M059J (cell line): ENCODE measurements at places on chromosomes 3 and 15. TPM values are rescaled to one million over a fixed set of nuclear protein-coding genes. Genes with fewer than 3 reads are reported as not detected.

Gene EFCC1
- total RNA-seq, result not detected in 2 replicates

Gene HRG
- not detected in 2 replicates for total RNA-seq

DNA sequence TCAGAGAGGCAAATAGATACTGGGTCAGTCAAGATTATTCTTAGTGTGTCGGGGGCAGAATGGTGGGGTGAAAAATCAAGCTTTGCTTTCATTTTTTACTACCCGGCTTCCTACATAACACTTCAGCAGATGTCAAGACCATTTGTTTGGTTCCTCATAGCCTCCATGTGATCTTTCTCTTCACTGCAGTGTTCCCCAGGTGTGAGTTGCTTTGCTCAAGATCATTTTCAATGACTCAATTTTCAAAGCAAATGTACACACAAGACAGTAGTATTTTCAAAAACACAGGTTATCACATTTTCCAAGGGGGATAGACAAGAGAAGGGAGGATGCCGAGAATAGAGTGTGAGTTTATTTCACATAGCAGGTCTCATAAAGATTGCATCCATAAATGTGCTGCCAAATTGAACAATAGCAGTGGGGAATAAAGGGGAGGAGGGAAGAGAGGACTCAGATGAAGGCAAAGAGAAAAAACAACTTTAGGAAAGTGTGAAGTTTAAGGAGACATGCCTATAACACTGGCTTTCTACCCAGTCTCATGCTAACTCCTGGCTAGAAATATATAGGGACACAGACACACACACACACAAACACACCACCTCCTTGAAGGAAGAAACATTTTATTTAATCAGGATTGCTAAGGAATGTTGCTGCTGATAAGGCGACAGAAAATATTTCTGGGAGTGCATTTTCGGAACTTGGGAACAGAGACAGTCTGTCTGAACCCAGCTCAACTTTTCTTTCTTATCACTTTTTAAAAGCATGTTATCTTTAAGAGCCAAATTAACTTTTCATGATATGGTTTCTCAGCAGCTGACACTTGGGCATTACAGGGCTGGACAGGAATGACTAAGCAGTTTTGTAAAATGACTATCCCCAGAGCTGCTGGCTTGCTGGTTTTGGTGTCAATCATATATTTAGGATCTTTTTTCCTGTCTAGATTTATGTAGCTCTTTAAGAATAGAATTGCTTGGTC lies 402.4 kb downstream of the RBMS3 start:
- peak; percentile 56 for DNase-seq

- DNase-seq, result no peak
These were observed 141.7 kb upstream of the NSMCE3 start for GRCh38 chr15:29411299-29411698.

DNA sequence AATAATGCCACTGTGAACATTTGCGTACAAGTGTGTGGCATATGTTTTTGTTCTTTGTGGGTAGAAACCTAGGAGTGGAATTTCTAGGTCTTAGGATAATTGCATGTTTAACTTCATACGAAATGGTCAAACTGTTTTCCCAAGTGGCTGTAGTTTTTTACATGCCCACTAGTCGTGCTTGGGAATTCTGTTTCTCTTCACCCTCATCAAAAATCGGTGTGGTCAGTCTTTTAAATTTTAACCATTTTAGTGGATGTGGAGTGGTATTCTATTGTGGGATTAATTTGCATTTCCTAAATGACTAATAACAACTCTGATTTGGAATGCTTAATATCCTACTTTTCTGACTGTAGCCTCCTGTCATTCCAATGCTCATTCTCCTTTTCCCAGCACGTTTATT lies 27.6 kb downstream of the ZFAND6 start:
- DNase-seq, result peak; percentile 8

- DNase-seq, result peak; percentile 64
These were observed 36.9 kb upstream of the TRIM59 start for GRCh38 chr3:160486459-160486869.

GRCh38 chr3:112017091-112017490 lies 17.4 kb upstream of the TMPRSS7 start:
- no peak for DNase-seq

GRCh38 chr3:182717216-182717615 lies 76.1 kb upstream of the ATP11B start:
- DNase-seq, result no peak

- no peak for DNase-seq
These were observed 178.5 kb downstream of the APBA2 start for GRCh38 chr15:29064290-29064689.

- peak; percentile 59 for DNase-seq
These were observed 238.7 kb upstream of the P2RY1 start for GRCh38 chr3:152595975-152596821.

DNA sequence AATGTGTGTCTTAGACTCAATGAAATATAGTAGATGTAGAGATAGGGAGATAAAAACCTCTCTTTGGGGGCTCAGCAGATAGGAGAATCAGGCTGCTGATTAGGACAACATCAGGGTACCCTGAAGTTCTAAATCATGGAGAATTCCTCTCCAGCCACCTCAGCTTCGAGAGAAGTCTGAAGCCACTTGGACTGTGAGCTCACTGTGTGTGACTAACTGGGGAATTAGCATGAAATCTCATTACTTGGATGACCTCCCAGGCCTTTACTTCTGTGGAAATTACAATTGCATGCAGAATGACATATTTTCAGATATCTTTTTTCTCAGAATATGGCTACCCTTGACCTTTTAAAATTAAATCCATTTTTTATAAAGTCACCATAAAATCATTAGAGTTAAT lies 128.0 kb upstream of the MRPL3 start:
- DNase-seq, result peak; percentile 3

DNA sequence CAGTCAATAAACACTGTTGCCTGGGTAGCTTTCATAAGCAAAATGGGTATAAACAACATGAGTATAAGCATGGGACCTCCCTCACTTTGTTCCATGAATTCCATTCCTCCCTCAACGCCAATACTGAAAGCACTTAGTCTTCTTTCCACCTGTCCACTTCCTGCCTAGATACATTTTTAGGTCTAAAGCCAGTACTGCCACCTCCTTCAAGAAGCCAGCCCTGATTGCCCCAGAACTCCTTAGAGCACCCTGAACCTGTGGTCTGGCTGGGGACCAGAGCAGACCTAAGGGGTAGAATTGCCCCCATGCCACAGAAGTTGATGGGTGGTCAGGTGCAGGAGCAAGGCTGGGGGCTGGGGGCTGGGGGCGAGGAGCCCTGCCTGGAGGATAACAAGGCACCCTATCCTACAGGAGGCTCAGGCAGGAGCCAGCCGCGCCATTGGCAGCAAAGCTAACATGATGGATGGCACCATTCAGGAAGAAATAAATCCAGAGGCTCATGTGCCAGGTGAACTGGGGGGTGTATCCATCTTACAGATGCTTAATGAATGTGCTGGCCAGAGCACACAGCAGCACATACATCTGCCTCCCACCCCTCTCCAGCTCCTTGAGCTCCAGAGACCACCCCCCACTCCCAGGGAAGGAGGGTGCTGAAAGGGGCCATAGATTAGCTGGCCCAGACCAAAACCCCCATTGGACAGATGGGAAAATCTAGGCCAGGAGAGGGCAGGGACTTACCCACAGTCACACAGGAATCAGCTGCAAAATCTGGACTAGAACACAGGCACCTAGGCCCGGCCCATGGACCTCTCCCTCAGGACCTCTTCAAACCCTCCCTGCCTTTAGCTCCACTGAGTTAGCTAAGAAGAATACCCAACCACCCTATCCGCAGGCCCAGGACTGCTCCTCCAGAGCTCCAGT lies 113.8 kb upstream of the LINGO1 start:
- DNase-seq, result no peak
